Activated effector memory CD4-positive, alpha-beta T cell treated with Interleukin-2 at 50 U/mL for 16 hours (primary cell): ENCODE measurements at places on chromosomes 11 and 22.
A peak's percentile ranks its signal among the peaks of the same experiment; 100 is the strongest.

DNA sequence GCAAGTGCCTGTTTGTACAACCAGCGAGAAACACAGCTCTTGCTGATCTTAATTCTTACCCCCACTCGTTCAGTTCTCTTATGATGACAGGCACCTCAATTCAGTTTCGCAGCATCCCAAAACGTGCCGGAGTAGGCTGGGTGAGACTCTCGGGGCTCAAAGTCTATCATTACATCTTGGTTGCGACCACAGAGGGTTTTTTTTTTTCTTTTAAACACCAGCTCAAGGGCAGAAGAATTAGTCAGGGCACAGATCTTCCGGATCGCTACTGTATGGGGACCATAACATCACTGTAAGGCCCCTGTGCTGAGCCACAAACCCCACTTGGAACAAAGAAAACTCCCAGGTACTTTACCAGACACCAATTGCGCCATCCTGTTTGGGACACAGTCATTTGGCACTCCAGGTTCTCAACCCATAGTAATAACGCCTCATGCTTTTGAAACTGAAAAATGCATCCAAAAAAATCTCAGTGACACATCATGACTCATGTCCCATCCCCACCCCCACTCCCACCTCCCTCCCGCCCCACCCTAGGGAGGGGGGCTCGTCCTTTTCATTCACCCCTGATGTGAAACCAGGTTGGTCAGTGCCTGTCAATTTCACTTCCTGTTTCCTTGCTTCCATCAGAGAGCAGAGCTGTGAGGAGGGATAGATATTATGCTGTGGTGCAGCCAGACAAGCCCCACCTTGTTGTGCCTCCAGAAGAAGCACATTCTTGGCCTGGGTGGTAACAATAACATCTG lies 41.0 kb upstream of the CD5 start:
- DNase-seq = peak; percentile 73

DNA sequence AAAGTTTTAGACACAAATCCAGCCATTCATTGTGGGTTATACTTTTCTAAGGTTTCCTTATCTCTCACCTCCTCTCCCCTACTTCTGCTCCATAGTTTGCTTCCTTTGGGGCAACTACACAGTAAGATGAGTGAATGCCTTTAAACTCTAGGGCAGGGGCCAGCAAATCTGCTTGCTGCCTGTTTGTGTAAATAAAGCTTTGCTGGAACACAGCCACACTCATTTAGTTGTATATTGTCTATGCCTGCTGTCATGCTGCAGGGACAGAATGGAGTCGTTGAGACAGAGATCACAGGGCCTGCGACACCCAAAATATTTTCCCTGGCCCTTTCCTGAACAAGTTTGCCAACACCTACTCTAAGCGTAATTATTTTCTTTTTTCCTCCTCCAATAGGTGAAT lies 58.7 kb downstream of the TECTA start:
- no peak for DNase-seq

DNA sequence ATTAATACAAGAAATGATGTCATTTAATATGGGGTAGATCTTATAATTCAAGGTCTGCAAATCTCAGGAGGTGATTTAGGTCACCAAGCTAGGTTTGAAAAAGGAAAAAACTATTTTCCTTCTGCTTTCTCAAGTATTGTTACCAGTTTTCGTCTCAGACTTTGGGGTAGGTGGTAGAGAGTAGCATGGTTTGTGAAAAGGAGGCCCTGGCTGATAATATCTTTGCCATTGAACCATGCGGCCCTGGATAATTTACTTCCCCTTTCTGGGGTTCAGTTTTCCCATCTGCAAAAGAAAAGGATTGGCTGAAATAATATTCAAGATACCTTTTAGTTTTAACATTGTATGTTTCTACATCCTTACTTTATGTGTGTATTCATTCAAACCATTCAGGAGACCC lies 92.1 kb downstream of the WNT11 start:
- DNase-seq = no peak

DNA sequence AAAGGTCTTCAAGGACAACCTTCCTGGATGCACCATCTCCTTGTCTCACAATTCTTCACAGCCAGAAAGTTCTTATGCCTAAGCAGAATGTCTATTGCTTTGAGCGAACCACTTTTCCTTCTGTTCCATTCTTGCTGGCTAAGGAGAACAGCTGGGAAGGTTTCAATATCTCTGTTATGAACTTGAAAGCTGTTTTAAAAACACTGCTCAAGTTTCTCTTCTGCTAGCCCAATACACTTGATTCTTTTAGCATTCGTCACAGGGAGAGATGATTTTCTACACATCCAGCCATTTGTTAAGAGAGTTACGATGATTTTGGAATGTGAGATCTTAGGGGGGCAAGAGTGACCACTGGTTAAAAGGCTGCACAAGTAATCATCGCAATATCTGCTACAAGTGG lies 249.3 kb downstream of the KIRREL3 start:
- no peak for DNase-seq

GRCh38 chr11:67670316-67671210 lies 3.9 kb downstream of the ALDH3B2 start:
- no peak for DNase-seq

- no peak for DNase-seq
Observed at GRCh38 chr22:32486656-32487390, 12.2 kb downstream of the FBXO7 start.

DNA sequence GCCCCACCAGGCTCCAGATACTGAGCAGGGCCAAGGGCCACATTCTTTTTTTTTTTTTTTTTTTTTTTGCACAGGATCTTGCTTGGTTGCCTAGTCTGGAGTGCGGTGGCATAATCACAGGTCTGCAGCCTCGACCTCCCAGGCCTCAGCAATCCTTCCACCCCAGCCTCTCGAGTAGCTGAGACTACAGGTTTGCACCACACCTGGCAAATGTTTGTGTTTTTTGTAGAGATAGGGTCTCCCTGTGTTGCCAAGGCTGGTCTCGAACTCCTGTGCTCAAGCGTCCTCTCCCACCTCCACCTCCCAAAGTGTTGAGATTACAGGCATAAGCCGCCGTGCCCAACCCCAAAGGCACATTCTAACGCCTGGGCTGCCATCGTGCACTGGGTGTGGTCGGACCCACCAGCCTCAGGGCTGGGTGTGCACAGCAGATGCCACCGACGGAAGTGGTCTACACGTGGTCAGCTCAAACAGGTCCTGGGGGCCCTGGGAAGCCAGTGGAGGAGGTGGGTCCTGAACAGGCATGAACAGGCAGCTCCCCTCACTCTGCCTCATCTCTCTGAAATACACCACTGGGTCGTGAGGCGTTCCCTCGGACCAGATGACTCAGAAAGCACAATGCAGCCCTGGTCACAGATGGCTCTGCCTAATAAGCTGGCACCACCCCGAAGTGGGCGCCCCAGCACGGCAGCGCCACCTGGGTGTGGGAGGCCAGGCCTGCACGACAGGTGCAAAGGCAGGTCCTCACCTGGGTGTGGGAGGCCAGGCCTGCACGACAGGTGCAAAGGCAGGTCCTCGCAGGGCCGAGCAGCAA lies 5.1 kb upstream of the B4GALNT4 start:
- peak; percentile 62 for DNase-seq

- no peak for DNase-seq
Observed at GRCh38 chr11:802693-803466, 2.2 kb downstream of the PIDD1 start.

GRCh38 chr11:64296830-64297698 lies 3.1 kb upstream of the CATSPERZ start:
- no peak for DNase-seq

DNA sequence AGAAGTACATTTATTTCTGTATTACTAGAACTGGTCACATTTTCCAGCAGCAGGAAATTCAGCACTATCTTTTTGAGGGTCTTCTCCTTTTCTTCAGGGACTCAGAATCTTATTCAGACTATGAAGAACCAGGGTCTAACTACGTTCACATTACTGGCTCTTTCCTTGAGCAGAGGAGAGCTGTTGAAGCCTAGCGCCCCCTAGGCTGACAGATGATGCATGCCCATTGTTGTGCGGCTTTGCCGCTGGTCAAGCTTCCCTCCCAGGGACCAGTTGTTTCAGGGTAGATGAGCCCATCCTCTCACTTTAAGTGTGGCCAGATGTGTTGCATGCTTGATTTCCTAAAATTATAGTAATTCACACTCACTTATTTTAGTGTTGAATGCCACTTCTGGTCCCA lies 168.2 kb upstream of the PDGFD start:
- DNase-seq = no peak

- no peak for DNase-seq
Observed at GRCh38 chr11:86492370-86493010, 117.8 kb downstream of the CCDC81 start.

DNA sequence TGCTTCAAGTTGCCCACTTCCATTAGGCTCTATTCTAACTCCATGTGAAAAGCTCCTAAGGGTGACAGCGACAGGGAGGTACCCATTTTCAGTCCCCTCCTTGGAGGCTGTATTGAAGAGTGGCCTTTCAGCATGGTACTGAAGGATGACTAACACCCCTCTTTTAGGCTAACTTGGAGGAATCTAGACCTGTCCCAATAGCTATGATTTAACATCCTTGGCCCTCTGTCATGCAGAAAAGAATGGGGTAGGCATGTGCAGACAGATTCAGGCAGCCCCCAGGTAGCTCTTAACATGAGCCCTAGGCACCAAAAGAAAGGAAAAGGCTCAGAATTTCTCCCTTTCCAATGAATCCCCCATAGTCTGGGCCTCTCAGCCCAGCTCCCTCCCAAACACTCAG lies 89.3 kb upstream of the AMOTL1 start:
- DNase-seq = no peak

GRCh38 chr11:72426103-72426757 lies 8.1 kb downstream of the CLPB start:
- DNase-seq = no peak

GRCh38 chr11:60797846-60798630 lies 12.9 kb downstream of the MS4A10 start:
- DNase-seq = no peak

DNA sequence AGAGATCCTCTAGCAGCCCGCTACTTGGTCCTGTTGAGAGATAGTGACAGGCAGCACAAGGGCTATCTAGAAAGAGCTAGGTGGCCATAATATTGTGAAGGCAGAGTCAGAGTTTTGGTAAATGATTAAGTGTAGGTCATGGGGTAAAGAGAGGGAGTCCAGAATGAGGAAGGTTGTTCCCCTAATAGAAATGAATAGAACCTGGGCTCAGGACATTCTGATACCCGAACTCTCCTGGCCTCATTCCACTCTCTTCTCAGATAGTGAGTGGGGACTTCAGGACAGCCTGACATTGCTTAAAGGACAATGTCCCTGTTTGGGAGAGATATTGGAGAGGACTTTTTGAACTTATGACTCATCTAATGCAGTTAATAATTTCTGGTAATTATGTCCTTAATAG lies 20.6 kb downstream of the SLC5A1 start:
- DNase-seq = no peak

- no peak for DNase-seq
Observed at GRCh38 chr11:39541945-39542351, 1917.5 kb downstream of the LRRC4C start.

DNA sequence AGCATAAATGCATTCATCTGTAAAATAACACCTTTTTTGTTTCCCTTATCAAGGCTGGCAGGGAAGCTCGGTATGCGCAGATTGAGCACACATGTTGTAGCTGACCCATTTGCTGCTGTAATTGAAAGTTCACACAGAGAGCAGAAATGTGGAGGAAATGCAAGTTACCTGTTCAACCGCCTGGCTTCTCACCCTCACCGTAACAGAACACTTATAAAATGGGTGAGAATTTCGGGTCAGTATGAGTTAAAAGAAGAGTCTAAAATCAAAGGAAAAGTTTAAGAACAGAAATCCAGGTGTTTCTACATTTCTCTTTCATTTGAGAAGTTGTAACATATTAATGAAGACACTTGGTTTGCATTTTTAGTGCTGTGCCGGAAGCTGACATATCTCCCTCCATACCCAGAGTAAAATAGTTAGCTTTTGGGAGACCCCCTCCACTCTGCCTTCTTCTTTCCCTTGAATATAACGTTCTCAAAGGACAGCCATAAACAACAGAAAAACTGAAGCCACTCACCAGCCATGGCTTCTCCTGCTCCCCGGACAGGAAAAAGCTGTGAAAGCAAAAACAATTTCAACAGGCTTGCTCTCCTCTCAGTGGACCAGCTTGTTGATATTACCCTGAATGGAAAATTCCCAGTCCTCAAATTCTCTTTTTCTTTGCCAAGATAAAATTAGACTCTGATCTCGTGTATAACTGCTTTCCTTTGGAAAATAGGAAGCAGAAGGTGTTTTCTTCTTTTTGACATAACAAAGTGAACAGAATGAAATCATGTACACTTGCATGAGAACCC lies at the start of gene CASP12:
Gene CASP12 (minus strand): TSS at position 570 of the 794 bp plus-strand sequence.
- no peak for DNase-seq

DNA sequence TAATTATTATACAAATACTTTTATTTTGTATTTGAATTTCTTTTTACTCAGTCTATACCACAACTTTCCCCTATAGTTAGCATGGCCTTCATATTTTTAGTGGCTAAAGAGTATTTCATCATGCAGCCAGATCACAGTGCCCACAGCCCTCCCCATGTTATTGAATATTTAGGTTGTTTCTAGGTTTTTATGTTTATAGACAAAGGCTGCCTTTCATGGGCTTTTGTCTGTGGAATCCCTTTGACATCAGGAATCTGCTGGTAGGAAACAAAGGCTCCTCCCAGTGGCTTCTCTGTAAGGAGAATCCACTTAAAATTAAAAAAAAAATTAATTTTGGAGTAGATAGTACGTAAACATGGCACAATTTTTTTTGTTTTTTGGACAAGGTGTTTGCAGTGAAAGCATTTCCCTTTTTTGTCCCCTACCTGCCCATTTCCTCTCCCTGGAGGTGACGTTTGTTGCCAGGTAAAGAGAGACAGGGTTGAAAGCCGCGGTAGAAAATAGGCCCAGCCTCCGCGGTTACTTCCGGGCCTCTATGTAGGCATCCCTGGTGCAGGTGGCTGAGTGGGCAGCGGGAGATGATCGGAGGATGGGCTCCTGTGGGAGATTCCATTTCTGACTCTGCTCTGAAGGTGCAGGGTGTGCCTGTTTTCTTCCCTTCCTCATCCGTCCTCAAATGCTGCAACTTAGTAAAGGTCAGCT lies 82.2 kb upstream of the OR4B1 start:
- no peak for DNase-seq

DNA sequence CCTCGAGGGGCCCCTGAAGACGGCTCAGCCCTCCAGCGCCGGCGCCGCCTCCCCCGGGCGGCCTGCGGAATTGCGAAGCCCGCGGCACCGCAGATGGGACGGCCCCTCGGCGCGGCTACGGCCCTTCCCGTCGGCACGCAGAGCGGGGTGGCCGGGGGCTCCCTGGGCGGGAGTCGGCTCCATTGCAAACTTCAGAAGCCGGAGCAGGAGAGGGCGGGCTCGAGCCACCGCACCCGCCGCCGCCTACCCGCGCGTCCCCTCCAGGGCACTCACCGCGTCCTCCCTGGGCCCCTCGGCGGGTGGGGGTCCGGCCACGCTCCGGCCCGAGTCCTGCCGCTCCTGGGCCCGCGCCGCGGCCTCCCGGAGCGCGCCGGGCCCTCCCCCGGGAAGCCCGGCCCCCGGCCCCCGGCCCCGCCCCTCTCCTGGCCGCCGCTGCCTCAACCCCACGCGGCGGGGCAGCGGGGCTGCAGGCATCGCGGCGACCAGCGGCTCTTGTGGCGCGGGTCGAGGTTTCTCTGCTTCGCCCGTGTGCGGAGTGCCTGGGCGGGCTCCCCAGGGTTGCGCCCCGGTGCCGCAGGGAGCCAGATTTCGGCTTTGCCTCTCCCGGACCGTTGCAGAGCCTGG lies at the start of gene PACSIN3:
Gene PACSIN3 (minus strand): TSS at position 359 of the 624 bp plus-strand sequence. CDS start 3,707 bp downstream, outside the sequence.
- DNase-seq = peak; percentile 21
